Stimulated activated CD8-positive, alpha-beta memory T cell treated with anti-CD3 and anti-CD28 coated beads, Interleukin-4, amount 100 ng/mL, for 1 hour (primary cell): ENCODE measurements at places on chromosomes 5 and 9.

- DNase-seq: no peak
Observed at GRCh38 chr9:83629433-83630104, 6.6 kb downstream of the IDNK start.

GRCh38 chr9:129414377-129414992 is 206.4 kb downstream of the C9orf50 start:
- DNase-seq: no peak

- DNase-seq: no peak
Observed at GRCh38 chr9:33430942-33431341, 16.5 kb downstream of the AQP3 start.

GRCh38 chr5:142830241-142831008 is 60.2 kb downstream of the ARHGAP26 start:
- no peak for DNase-seq

DNA sequence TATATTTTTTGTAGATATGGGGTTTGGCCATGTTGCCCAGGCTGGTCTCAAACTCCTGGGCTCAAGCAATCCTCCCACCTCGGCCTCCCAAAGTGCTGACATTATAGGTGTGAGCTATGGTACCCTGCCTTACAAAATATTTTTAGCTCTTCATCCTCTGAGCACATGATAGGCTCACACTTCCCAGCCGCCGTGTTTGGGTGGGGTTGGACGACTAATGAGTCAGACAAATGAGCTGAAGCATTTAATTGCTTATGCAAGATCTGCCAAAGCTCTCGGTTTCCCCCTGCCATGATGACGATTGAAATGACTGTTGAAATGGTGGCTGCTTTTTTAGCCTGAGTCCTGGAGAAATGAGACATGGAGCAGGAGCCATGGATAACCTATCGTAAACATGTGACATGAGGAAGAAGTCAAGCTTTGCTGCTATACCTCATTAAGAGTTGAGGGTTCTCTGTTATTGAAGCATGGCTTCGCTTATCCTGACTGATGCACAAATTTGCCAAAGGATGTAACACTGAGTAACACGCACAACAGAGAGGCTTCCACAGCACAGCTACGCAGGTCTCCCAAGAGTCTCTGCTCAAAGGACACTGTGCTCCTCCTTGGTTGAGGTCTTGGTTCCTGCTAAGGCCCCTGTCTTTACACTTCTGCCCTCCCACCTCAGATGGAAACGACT is 48.2 kb upstream of the GFPT2 start:
- no peak for DNase-seq

DNA sequence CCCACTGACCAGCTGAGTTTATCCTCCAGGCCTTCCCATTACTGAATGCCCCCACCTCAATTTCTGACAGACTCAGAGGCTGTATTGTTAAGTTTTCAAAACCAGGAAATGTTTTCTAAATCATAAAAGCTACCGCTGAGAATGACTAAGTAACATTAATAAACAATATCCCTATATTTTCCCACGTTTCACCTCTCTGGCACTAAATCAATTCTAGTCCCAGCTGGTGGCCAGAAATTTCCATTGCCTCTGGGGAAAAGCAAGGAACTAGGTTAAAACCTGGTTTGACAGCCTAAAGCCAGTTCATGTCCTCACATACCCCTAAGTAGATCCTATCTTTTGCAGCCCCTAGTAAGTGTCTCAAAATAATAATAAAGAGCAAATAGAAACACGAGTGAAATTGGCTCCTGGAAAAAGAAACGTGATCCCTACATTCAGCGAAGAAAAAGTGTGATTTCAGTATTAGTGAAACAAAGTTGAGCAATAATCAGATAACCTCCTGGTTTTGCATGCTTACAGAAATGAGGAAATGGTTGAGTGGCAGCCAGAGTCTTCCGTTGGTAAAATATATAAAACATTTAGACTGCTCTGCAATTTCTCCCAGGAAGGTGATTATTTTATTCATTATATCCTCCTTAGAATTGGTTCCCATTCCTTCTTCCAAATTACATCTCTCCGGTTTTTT is 110.9 kb downstream of the ESM1 start:
- no peak for DNase-seq

DNA sequence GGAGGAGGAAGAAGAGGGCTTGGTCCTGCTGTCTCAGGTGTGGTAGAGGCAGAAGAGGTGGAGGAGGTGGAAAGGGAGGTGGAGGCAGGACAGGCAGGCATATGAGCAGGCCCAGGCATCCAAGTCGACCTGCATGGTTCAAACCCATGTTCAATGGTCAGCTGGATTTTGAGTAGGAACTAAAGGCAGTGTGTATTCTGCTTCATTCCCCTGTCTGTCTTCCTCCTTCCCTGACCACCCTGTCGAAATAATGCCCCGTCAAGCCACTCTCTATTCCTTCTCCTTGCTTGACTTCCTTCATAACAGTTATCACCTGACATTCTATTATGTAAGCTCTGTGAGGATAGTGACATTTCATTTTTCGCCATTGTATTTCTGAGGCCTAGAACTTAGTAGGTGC is 34.8 kb downstream of the ATP6V0E1 start:
- no peak for DNase-seq

- peak; percentile 32 for DNase-seq
Observed at GRCh38 chr9:71769175-71770161, 1.2 kb upstream of the CEMIP2 start.

GRCh38 chr9:136007934-136008692 is 46.9 kb upstream of the UBAC1 start:
- no peak for DNase-seq

DNA sequence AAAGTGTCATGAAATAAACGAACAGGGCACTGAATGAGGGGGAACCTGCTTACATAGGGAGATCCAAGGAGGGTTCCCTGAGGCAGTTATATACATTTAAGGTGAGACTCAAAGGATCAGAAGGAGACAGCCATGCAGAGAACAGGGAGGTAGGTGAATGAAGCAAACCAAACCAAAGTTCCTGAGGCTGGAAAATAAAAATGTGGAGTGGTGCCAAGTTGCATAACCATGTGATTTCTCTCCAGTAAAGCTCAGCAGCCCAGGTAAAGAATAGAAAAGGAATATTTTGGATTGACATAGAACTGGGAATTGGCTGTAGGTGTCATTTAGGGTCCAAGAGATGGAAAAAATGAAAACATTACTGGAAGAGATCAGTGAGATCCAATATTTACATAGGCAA is 110.7 kb downstream of the CAAP1 start:
- DNase-seq: no peak

GRCh38 chr5:131984956-131985665 is 26.3 kb downstream of the ACSL6 start:
- no peak for DNase-seq

GRCh38 chr5:138661291-138661960 is 86.2 kb upstream of the HSPA9 start:
- no peak for DNase-seq

DNA sequence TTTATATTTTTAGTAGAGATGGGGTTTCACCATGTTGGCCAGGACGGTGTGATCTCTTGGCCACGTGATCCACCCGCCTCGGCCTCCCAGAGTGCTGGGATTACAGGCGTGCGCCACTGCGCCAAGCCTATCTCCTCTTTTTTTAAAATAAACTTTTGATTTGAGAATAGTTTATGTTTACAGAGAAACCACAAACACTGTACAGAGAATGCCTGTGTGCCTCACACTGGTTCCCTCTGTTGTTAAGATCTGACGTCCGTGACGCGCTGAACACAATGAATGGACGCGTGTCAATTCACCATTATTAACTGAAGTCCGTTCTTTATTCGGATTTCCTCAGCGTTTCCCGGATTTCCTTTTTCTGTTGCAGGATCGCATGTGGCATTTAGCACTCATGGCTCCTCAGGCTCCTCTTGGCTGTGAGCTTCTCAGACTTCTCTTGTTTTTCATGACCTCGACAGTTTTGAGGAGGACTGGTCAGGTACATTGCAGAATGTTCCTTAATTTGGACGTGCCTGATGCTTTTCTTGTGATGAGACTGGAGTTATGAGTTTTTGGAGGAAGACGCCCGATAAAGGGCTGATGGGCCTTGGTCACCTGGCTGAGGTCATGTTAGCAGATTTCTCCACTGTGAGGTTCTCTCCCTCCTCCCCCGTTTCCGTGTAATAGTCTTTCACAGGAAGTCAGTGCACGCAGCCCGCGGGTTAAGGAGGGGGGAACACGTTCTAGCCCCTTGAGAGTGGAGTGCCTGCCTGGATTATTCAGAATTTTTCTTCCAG is 69.6 kb downstream of the ANKRD33B start:
- no peak for DNase-seq

DNA sequence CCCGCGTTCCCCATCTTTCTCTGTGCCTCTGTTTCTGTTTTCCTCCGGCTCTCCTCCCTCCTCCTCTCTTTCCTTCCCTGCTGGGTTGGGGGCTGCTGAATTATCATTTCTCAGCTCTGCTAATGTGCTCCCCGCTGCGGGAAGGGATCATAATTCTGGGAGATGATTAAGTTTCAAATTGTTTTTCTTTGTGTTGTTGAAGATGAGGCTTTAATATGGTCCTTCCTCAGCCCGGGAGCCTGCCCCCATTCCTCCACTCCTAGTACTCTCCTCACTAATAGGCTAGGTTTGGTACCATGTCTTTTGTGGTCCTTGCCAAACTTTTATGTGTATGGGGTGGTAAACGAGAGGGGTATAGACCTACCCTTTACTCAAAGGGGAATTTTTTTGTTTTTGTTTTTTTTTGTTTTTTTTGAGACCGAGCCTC is 5.7 kb upstream of the PCDH1 start:
- no peak for DNase-seq

DNA sequence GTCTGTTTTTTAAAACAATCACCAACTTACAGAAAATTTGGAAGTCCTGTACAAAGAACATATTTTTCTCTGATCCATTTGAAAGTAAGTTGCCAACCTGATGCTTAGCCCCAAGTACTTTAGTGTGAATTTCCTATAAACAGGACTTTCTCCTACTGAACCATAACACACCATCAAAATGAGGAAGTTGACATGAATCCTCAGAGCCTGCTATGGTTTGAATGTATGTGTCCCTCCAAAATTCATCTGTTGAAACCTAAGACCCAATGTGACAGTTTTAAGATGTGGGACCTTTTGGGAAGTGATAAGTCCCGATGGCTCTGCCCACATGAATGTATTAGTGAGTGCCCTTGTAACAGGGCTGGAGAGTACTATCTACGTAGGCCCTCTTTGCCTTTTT is 6.4 kb upstream of the ACOT12 start:
- DNase-seq: no peak

DNA sequence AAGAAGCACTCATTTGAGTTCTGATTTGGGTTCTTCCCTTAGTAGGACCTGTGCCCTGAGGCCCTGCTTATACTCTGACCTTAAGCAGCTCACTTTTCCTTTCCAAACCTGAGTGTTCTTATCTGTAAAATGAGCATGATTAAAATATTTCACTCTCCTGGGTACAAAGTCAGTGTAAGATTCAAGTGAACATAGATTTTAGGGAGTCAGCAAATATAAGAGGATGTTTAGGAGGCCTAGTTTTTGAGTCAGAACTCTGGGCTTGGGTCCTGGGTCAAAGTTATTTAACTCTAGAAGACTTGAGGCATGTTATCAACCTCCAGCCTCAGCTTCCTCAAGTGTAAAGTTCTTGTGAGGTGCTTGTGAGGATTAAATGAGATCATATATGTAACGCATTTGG is 8.7 kb upstream of the SPARC start:
- DNase-seq: no peak

- DNase-seq: no peak
Observed at GRCh38 chr9:96486386-96487028, 36.5 kb downstream of the HABP4 start.

GRCh38 chr9:134627417-134628353 is 13.9 kb upstream of the COL5A1 start:
- DNase-seq: no peak

DNA sequence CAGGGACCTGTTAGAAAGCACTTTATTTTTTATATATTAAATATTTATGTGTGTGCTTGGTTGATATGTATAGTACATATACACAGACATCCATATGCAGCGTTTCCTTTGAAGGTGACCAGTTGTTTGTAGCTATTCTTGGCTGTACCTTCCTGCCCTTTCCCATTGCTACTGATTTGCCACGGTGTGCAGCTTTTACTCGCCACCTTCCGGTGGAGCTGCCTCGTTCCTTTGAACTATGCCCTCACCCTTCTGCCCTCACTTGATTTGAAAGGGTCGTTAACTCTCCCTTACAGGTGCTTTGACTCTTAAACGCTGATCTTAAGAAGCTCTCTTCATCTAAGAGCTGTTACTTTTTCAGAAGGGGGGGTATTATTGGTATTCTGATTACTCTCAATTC is 20.5 kb downstream of the RGMB start:
- no peak for DNase-seq

- no peak for DNase-seq
Observed at GRCh38 chr5:13328316-13328715, 616.2 kb downstream of the DNAH5 start.

DNA sequence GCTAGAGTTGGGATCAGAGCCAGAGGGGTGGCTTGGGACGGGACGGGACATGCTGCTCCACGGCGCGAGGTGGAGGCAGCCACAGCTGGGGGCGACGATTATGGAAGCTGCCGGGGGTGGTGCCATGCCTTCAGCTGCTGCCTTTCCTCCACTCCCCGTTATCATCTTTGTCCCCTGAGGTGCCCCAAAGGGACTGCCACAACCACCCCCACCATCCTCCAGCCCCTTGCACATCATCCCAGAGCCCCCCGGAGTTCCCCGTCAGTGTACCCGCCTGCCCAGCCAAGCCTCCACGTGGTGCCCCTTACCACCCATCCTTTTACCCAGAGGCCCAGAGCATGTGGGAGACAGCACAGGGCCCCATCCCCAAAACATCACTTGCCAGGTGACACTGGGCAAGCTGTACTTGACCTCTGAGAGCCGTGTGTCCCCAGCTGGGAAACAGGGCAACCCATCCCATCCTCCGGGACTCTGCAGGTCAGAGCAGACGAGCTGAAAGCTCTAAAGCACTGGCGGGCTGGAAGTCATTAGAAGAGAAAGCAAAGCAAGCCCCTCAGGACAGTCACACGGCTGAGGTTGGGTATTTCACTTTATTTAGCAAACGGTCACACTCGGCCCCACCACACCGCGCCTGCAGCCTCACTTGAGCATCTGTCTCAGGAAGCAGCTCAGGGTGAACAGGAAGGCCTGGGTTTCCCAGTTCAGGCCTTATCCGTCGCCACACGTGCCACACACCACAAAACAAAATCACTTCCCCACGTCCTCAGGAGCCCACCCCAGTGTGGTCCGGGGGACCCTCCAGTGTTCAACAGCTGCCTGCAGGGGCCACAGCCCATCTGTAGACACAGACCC is 19.5 kb upstream of the MXD3 start:
- no peak for DNase-seq

DNA sequence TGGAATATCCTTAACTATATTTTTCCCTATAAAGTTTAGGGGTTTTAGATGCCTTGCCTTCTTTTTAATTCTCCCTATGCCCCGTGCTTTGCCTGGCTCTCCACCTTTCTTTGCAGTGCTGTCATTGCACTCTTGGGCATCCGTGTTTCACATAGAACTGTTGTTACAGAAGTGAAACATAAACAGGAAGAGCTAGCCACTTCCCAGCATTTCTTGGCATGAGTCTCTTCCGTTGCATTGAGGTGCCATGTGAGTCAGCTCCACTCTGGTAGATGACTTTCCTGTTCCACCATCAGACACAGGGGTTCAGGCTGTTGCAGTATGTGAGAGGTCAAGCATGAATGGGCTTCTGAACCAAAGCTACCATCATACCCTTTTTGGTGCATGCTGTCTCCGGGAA is 73.4 kb downstream of the ANGPTL2 start:
- DNase-seq: no peak
